ENCODE measurements at places on chromosomes 4 and X. TPM values are rescaled to one million over a fixed set of nuclear protein-coding genes. Genes with fewer than 3 reads are reported as not detected.

GRCh38 chrX:129723511-129723910 lies 15.3 kb upstream of the XPNPEP2 start:
- H3K27me3 ChIP-seq, result no peaks in the 10 kb centered on the region
- no peak overlapping the region for H3K4me3 ChIP-seq
- DNase-seq, result no peak
- H3K4me1 ChIP-seq, result no peaks in the 10 kb centered on the region
- no peaks in the 10 kb centered on the region for H3K36me3 ChIP-seq

GRCh38 chr4:21768349-21769310 lies 179.9 kb downstream of the KCNIP4 start:
- no peaks in the 10 kb centered on the region for H3K4me1 ChIP-seq
- H3K27me3 ChIP-seq, result no peaks in the 10 kb centered on the region
- no peaks in the 10 kb centered on the region for H3K36me3 ChIP-seq
- DNase-seq, result peak; percentile 28
- no peak overlapping the region for H3K27ac ChIP-seq
- H3K4me3 ChIP-seq, result no peak overlapping the region

DNA sequence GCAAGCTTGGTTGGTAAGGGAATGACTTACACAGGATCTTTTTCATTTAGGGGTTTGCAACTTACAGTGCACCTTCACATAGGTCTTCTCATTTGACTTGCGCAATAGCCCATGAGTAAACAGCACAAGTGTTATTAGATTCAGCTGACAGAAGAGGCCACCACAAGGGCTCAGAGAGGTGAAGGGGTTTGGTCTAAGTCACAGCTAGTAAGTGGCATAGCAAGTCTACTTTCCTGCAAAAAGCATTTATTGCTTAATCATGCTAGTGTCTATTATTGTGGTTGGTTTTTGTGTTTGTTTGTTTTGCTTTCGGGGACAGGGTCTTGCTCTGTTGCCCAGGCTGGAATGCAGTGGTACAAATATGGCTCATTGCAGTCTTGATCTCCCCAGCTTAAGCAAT lies 83.3 kb downstream of the SPRY1 start:
- no peak overlapping the region for H3K27ac ChIP-seq
- H3K27me3 ChIP-seq, result no peaks in the 10 kb centered on the region
- H3K4me1 ChIP-seq, result peaks cover 31% of the 10 kb centered on the region
- DNase-seq, result no peak

- H3K27me3 ChIP-seq, result no peaks in the 10 kb centered on the region
- H3K4me3 ChIP-seq, result no peak overlapping the region
- H3K27ac ChIP-seq, result no peak overlapping the region
- DNase-seq, result no peak
Measured at GRCh38 chr4:140630246-140630645, 61.5 kb upstream of the UCP1 start.

DNA sequence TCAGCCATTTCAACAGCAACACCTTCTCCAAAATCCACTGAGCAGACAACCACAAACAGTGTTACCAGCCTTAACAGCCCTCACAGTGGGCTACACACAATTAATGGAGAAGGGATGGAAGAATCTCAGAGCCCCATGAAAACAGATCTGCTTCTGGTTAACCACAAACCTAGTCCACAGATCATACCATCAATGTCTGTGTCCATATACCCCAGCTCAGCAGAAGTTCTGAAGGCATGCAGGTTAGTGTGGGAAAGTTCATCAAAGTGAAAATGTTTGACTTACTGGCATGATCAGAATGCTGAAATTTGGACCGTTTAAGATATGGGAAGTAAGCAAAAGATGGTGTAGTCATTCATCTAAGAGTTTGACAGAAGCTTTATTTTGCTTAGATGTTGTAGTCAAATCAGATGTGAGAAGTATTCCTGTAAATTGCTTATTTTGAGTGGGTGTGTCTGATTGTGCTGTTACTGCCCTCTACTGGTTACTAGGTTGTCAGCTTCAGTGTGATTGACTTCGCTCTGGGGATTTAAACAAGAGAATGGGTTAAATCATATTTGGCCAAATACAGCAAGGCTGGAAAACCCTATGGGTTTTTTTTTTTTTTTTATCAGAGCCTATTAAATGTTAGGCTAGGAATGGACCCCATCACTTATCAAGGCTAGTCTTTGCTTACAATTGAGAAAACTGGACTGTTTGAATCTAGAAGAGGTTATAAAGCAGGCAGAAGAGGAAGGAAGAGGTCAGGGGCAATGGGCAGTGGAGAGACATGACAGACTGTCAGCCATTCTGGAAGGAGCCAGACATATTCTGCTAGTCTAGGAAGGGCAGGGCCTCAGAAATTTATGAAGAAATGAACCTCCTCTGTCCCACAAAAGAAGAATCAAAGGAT lies 130.3 kb downstream of the DIPK2B start:
- no peaks in the 10 kb centered on the region for H3K4me1 ChIP-seq
- no peak overlapping the region for H3K27ac ChIP-seq
- H3K4me3 ChIP-seq, result no peak overlapping the region
- H3K27me3 ChIP-seq, result no peaks in the 10 kb centered on the region
- no peaks in the 10 kb centered on the region for H3K36me3 ChIP-seq

DNA sequence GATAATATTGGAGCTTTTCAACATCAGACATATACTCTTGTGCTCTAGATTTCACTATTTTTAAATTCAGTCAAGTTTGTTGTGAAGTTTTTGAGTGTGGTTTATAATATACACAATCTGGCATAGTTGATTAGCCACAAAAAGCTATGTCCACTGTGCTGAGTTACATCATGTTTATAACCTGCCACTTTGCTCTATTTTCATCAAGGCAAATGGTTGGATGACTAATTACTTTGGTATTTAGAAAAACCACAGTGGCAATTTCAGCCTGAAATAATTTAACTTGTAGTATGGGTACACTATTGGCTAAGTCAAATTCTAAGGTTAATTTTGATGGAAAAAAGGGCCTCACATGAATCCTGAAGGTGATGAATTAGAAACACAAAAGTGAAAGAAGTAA lies 262.6 kb downstream of the C4orf33 start:
- no peaks in the 10 kb centered on the region for H3K36me3 ChIP-seq
- H3K4me3 ChIP-seq, result no peak overlapping the region
- peaks cover 9% of the 10 kb centered on the region for H3K4me1 ChIP-seq
- peak; percentile 26 for DNase-seq
- no peaks in the 10 kb centered on the region for H3K27me3 ChIP-seq

MAGEE1 gene
- 2.2 TPM for total RNA-seq

GRCh38 chr4:94452476-94453371 lies 982 bp downstream of the PDLIM5 start:
- H3K27ac ChIP-seq, result peak overlapping the region; percentile 86
- peak; percentile 61 for DNase-seq
- H3K36me3 ChIP-seq, result peaks cover 10% of the 10 kb centered on the region

DNA sequence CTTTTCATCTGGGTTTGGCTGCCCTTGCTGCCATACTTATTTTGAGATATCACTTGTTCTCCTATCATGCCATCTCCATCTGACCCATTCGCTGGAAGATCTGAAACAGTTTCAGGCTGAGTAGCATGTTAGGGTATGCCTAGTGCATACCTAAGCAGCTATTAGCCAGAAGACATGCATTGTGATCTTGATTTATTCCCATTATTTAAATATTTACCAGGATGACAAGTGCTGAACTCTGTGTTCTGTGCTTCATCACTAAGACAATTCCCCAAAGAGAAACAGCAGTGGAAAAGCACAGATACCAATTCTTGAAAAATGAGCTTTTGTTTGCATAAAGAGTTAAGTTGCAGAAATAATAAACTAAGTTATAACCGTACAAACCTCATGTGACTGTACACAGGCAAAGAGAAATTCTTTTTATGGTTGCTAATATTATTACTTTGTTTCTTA lies 271.0 kb upstream of the ARSJ start:
- DNase-seq, result no peak
- H3K4me1 ChIP-seq, result 0 out of 2 replicates have a peak, but pooled peaks cover 3% of the 10 kb centered on the region
- H3K36me3 ChIP-seq, result no peaks in the 10 kb centered on the region

H2BW1 gene
- total RNA-seq, result not detected

GRCh38 chr4:170675568-170676262 lies 586.0 kb upstream of the AADAT start:
- no peak for DNase-seq
- no peaks in the 10 kb centered on the region for H3K36me3 ChIP-seq
- no peaks in the 10 kb centered on the region for H3K27me3 ChIP-seq
- peaks cover 9% of the 10 kb centered on the region for H3K4me1 ChIP-seq
- H3K27ac ChIP-seq, result no peak overlapping the region

- no peak for DNase-seq
- no peaks in the 10 kb centered on the region for H3K4me1 ChIP-seq
- no peaks in the 10 kb centered on the region for H3K36me3 ChIP-seq
Measured at GRCh38 chr4:184899261-184900134, 73.7 kb upstream of the ACSL1 start.

DNA sequence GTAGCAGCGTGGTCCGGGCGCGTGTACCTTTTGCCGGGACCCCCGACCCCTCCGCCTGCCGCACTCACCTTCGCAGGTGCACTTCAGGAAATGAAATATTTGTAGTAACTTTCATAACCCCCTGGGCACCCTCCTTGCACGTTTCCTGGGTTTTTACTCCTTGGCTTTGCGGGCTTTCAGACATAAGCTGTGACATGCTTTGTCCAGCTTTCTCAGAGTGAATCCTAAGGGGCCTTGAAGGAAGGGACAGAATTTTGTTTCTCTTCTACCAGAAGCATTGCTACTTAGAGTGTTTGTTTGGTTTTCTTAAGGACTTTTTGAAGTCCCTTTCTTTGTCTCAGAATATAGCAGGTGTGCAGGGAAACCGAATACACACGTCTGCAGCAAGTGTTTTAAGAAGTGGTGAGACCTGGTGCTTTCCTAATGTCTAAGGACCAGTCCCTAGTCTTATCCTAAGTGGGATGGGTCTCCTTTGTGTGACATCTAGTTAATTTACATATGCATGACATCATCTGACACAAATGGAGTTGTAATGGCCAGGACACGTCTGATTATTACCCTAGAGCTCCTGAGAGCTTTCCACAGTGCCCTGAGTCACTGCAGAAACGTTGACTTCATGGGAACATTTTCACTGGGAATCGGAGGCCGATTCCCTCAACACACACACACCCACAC lies 1.3 kb downstream of the FAM149A start:
- H3K36me3 ChIP-seq, result no peaks in the 10 kb centered on the region
- H3K4me1 ChIP-seq, result peaks cover 4% of the 10 kb centered on the region
- no peaks in the 10 kb centered on the region for H3K27me3 ChIP-seq
- H3K4me3 ChIP-seq, result peak overlapping the region; percentile 60

DNA sequence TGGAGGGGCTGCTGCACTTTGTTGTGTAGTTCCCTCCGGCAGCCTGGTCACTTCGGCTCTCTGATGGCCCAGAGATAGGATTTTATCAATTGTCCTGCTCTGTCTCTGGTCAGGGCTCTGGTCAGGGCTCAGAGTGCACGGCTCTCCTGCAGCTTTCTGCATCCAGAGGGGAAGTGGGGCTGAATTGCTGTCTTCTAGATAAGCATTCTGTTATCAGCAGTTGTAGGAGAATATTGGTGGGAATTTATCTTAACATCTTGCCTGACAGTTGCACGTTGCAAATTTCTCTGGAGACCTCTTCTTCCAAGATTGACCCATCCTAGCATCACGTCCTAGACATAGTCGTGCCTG lies 62.8 kb downstream of the FAM193A start:
- no peaks in the 10 kb centered on the region for H3K36me3 ChIP-seq
- H3K27ac ChIP-seq, result no peak overlapping the region
- H3K4me1 ChIP-seq, result peaks cover 25% of the 10 kb centered on the region
- no peaks in the 10 kb centered on the region for H3K27me3 ChIP-seq
- DNase-seq, result no peak

NXF3 gene
- total RNA-seq, result 0.25 TPM

DNA sequence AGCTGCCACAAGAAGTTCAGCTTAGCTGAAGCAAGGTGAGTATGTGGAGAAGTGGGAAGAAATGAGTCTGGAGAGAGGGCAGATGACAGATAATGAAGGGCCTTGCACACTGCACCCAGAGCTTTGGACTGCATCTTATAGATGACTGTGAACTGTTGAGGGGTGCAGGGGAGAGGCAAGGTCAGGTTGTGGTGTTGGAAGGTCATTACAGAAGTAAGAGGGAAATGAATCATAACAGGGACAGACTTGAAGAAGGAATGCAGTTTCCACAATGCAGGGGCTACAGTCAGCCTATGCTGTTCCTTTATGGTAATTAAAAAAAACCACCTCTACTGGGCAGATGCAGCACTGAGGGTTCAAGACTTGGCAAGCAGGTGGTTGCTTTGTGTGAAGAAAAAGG lies 4.8 kb upstream of the IGFBP7 start:
- peaks cover 31% of the 10 kb centered on the region for H3K27me3 ChIP-seq
- H3K36me3 ChIP-seq, result no peaks in the 10 kb centered on the region
- H3K27ac ChIP-seq, result no peak overlapping the region
- no peak overlapping the region for H3K4me3 ChIP-seq
- no peaks in the 10 kb centered on the region for H3K4me1 ChIP-seq

GRCh38 chr4:82213485-82214417 lies 160.0 kb downstream of the HNRNPD start:
- no peaks in the 10 kb centered on the region for H3K4me1 ChIP-seq
- DNase-seq, result no peak
- no peaks in the 10 kb centered on the region for H3K36me3 ChIP-seq
- peaks cover 36% of the 10 kb centered on the region for H3K27me3 ChIP-seq
- no peak overlapping the region for H3K27ac ChIP-seq
- H3K4me3 ChIP-seq, result no peak overlapping the region

DNA sequence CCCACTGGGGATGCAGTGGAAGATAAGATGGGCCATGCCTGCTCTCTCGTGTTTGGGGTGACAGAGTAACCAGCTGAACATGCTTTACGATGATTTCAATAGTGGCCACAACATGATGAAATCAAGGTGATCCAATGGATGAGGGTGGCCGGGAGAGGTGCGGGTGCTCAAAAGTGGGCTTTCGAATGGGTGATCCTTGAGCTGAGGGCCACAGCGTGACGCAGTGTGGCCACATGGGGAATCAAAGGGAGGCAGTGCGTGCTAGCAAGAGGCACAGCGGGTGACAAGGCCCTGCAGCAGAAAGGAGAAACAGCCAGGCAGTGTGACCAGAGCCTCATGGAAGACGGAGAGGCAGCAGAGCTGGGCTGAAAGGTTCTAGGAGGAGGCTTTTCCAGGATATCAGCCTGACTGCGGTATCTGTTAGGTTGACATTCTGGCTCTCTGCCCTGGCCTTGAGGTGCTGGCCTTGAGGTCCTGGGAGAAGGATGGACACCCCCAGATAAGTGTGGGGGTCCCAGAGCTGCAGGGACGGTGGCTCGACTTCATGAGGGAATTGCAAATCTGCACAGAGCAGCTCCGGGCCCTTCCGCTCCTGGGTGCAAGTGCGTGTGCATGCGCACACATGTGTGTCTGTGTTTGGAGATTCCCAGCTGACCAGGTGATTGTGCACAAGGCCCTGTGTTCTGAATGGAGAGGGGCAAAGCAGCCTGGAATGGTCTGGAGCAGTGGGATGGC lies 38.0 kb upstream of the GPR78 start:
- no peak for DNase-seq
- no peak overlapping the region for H3K27ac ChIP-seq
- no peaks in the 10 kb centered on the region for H3K36me3 ChIP-seq
- H3K27me3 ChIP-seq, result no peaks in the 10 kb centered on the region
- H3K4me3 ChIP-seq, result no peak overlapping the region
- H3K4me1 ChIP-seq, result peaks cover 19% of the 10 kb centered on the region
